Adrenal gland (tissue), 19 donors: ENCODE measurements at places on chromosomes 2 and 18. TPM values are rescaled to one million over a fixed set of nuclear protein-coding genes. Genes with fewer than 3 reads are reported as not detected.

Gene L3MBTL4
- polyA plus RNA-seq = 4.2 TPM

- DNase-seq = no peak
- no peak overlapping the region for H3K27ac ChIP-seq
- no peaks in the 10 kb centered on the region for H3K27me3 ChIP-seq
- H3K4me3 ChIP-seq = no peak overlapping the region
- no peaks in the 10 kb centered on the region for H3K36me3 ChIP-seq
Measured at GRCh38 chr18:37559194-37559593, 6.4 kb downstream of the CELF4 start.

Gene PTGR3
- polyA plus RNA-seq = 9.6 TPM

DNA sequence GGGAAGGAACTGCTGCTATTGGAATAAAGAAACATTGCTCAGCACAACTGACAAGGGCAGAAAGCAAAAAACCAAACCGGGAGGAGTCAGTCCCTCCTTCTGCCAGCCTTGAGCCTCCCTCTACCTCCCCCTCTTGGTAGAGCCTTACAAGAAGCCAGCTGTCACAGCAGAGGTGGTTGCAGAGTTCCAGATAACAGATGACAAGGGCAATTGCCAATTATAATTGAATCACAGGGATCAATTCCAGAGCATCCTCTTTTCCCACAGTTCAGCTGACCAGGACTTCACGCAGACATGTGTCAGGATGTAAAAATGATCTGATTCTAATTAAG, 548.2 kb upstream of the LRRTM1 start:
- no peak overlapping the region for H3K27ac ChIP-seq
- H3K4me1 ChIP-seq = no peaks in the 10 kb centered on the region
- no peak overlapping the region for H3K4me3 ChIP-seq

GRCh38 chr2:106143495-106144215, 50.4 kb downstream of the UXS1 start:
- H3K4me1 ChIP-seq = no peaks in the 10 kb centered on the region
- H3K4me3 ChIP-seq = no peak overlapping the region
- H3K36me3 ChIP-seq = no peaks in the 10 kb centered on the region
- no peak for DNase-seq

DNA sequence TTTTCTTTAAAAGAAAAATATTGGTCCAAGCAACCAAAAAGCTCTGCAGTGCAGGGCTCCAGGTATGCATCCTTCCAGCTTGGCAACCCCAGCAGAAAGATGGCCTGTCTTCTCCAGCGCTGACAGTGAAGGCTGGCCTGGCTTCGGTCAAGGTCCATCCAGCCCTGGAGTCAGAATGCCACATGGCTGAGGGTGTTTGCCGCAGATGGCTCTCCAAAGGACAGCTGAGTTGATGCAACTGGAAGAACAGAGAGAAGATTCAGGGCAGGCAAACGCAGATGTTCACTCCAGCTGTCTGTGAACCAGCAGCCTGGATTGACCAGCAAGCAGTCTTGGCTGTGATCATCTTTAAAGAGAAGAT, 51.4 kb downstream of the MARCO start:
- no peak overlapping the region for H3K27ac ChIP-seq
- H3K36me3 ChIP-seq = no peaks in the 10 kb centered on the region
- no peak for DNase-seq
- H3K4me1 ChIP-seq = no peaks in the 10 kb centered on the region

GRCh38 chr2:208250388-208250787, 4.5 kb downstream of the IDH1 start:
- H3K4me1 ChIP-seq = peaks cover 62% of the 10 kb centered on the region
- no peaks in the 10 kb centered on the region for H3K36me3 ChIP-seq
- H3K27me3 ChIP-seq = no peaks in the 10 kb centered on the region
- DNase-seq = no peak

DNA sequence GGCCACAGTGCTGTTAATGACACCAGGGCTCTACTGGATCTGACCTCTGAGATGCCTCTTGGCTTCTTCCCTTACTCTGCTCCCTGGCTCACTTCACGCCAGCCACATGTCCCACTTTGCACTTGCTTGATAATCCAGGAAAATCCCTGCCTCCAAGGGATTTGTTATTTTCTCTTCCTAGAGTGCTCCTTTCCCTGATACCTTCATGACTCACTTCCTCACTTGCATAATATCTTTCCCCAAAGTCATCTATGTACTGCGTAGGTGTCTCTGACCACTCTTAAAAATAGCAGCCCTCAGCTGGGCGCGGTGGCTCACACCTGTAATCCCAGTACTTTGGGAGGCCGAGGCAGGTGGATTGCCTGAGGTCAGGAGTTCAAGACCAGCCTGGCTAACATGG, 572.3 kb downstream of the PLCL1 start:
- H3K36me3 ChIP-seq = no peaks in the 10 kb centered on the region
- no peaks in the 10 kb centered on the region for H3K4me1 ChIP-seq
- DNase-seq = no peak
- no peak overlapping the region for H3K27ac ChIP-seq
- no peaks in the 10 kb centered on the region for H3K27me3 ChIP-seq

Gene CFC1
- 6.0 TPM for polyA plus RNA-seq

Gene SERPINB7
- not detected for polyA plus RNA-seq

DNA sequence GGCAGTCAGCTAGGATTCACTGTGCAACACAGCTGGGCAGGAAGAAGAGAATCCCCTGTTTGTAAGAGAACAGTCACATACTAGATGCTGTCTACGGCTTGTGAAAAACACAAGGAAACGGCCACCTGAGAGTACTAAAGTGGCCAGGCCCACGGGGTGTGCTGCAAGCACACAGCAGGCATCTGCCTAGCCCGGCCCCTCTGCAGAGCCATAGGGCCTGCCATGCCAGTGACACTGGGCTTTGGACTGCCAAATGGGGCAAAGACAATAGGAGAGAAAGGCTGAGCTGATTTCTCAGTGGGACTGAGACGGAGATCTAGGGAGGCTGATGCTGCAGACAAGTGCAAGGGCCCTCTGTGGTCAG, 10.3 kb downstream of the TUBB6 start:
- H3K36me3 ChIP-seq = no peaks in the 10 kb centered on the region
- peak; percentile 45 for DNase-seq
- no peaks in the 10 kb centered on the region for H3K27me3 ChIP-seq
- no peak overlapping the region for H3K27ac ChIP-seq
- no peaks in the 10 kb centered on the region for H3K4me1 ChIP-seq

DNA sequence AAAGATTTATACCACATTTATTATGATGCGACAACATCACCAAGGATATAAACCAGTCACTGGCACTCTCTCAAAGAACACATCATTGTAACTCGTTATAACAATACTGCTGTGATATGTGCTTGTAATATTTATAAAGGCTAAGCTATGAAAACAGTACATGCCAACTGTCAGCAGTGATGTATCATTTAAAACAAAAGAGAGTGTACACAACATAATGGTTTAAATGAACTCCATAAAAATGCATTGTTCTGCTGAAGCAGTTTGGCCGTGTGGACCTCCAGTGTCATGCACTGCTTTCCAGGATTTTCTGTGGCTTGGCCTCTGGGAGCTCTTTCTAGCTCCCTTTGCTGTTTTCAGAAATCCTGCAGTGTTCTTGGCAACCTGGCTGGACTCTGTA, 215.6 kb downstream of the MTX2 start:
- peaks cover 11% of the 10 kb centered on the region for H3K27me3 ChIP-seq
- no peak overlapping the region for H3K4me3 ChIP-seq
- no peaks in the 10 kb centered on the region for H3K36me3 ChIP-seq
- DNase-seq = no peak
- no peak overlapping the region for H3K27ac ChIP-seq
- no peaks in the 10 kb centered on the region for H3K4me1 ChIP-seq

Gene DSEL
- polyA plus RNA-seq = 1.8 TPM

- H3K36me3 ChIP-seq = no peaks in the 10 kb centered on the region
- H3K27ac ChIP-seq = peak overlapping the region; percentile 94
- no peaks in the 10 kb centered on the region for H3K27me3 ChIP-seq
- peaks cover 47% of the 10 kb centered on the region for H3K4me1 ChIP-seq
Measured at GRCh38 chr2:28751956-28752630, 463 bp downstream of the PPP1CB start.

GRCh38 chr18:48962252-48962993, 11.7 kb upstream of the SMAD7 start:
- no peak overlapping the region for H3K4me3 ChIP-seq
- no peaks in the 10 kb centered on the region for H3K4me1 ChIP-seq
- no peak overlapping the region for H3K27ac ChIP-seq
- no peaks in the 10 kb centered on the region for H3K36me3 ChIP-seq
- no peak for DNase-seq

Gene SCN7A
- polyA plus RNA-seq = 9.6 TPM

Gene DCTN1
- 142 TPM for polyA plus RNA-seq

DNA sequence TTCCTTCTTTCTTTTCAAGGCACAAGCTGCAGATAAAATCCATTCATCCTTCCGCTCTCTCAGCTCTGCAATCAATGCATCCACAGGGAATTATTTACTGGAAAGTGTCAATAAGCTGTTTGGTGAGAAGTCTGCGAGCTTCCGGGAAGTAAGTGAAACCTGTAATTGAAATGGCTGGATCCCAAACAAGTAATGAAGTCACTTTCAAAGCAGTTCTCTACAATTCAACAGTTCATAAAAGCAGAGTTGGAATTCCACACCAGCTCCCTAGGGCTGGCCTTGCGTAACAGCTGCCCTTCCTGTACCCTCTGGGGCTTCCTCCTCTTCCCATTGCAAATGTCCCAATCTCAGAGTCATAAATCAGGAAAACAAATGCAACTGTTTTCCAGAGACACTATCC, 9.6 kb downstream of the SERPINB2 start:
- no peaks in the 10 kb centered on the region for H3K4me1 ChIP-seq
- H3K27me3 ChIP-seq = no peaks in the 10 kb centered on the region
- no peaks in the 10 kb centered on the region for H3K36me3 ChIP-seq
- no peak for DNase-seq
- H3K4me3 ChIP-seq = no peak overlapping the region
- no peak overlapping the region for H3K27ac ChIP-seq

DNA sequence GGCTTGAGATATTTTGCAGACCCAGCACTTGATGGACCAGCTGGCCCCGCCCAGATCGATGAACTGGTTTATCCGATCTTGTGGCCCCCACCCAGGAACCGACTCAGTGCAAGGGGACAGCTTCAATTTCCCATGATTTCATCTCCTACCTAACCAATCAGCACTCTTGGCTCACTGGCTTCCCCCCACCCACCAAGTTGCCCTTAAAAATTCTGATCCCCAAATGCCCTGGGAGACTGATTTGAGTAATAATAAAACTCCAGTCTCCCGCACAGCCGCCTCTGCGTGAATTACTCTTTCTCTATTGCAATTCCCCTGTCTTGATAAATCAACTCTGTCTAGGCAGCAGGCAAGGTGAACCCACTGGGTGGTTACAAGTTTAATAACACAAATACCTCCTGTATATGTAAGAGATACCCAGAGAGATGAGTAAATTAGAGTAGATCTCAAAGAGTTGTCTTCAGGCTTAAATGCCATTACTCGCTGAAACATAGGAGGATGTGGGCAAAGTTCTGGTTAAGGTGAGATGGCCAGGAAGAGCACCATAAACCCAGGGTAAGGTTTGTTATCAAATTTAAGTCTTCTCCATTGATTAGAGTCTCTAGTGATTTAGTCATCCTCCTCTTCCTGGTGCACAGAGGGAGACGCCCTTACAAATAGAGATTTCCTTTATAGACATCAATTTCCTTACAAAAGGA, 222.8 kb downstream of the ARL4C start:
- H3K27me3 ChIP-seq = peaks cover 3% of the 10 kb centered on the region
- no peak overlapping the region for H3K27ac ChIP-seq
- no peak for DNase-seq
- H3K4me3 ChIP-seq = no peak overlapping the region
- no peaks in the 10 kb centered on the region for H3K36me3 ChIP-seq
- H3K4me1 ChIP-seq = no peaks in the 10 kb centered on the region

Gene CRYBA2
- polyA plus RNA-seq = 7.2 TPM

DNA sequence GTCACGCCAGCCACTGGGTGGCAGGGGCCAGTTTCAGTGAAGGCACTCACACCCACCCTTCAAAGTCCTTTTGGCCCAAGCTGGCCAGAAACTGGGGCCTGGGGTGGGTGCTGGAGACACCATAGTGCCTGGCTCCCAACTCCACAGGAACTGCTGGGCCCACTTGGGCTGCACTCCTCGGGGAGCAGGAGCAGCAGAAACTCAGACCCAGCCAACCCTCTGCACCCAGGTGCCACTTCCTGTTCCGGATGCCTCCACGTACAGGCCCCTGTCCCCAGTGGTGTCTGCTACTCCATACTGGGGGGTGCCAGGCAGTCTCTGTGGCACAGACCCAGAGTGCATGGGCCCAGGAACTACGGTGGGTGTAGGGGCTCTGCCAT, 42.5 kb upstream of the ZNF519 start:
- H3K27ac ChIP-seq = no peak overlapping the region
- H3K4me1 ChIP-seq = no peaks in the 10 kb centered on the region
- H3K36me3 ChIP-seq = no peaks in the 10 kb centered on the region
- no peak overlapping the region for H3K4me3 ChIP-seq

DNA sequence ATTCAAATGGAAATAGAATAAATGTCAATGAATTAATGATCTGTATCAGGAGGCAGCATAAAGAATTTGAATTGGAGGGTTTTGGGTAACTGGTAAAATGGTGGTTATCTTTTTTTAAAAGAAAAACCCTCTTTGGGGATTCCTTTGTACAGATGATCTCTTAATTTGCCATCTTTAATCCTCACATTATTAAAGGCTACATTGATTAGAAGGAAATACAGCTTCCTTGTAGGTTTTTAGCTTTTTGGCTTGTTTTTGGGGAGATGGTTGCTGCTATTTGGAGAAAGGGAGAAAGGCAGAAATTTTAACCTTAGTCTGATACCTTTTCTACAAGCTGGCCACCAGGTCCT, 600 bp upstream of the MAPRE2 start:
- no peaks in the 10 kb centered on the region for H3K27me3 ChIP-seq
- H3K27ac ChIP-seq = peak overlapping the region; percentile 94
- H3K4me1 ChIP-seq = peaks cover 53% of the 10 kb centered on the region
- no peak for DNase-seq

DNA sequence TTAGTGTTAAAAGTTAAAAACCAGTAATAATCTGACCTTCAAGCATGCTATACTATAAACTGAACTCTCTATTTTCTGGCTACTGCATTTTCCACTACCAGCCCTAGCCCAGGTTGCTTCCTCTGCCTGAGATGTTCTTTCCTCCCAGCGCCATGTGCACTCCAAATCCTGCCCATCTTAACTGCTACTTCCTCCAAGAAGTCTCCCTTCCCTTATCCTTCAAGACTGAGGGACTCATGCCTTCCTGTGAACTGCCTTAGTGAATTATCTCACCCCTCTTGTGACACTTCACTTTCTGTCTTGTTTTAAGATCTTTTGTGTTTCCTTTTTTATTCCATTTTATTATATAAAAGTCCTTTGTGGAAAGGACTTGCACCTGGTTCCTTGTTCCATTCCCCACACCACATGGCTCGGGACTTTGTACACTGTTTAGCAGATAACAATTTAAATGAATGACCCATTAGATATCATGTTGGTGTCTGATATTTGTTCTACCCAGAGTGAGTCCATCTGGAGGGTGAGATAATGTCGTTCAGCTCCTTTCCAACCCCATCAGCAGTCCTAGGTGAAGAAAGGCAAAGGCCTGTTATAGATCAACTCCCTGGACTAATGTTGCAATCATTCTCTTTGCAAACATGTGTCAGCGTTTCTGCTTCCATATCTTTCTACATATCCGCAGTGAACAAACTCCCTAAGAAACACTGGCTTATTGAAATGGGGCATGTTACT, 20.9 kb upstream of the AGFG1 start:
- no peak overlapping the region for H3K4me3 ChIP-seq
- H3K4me1 ChIP-seq = peaks cover 3% of the 10 kb centered on the region
- no peaks in the 10 kb centered on the region for H3K36me3 ChIP-seq
- peak overlapping the region; percentile 77 for H3K27ac ChIP-seq

GRCh38 chr18:10312326-10313015, 142.0 kb upstream of the APCDD1 start:
- no peaks in the 10 kb centered on the region for H3K27me3 ChIP-seq
- H3K27ac ChIP-seq = no peak overlapping the region
- DNase-seq = no peak
- H3K4me1 ChIP-seq = no peaks in the 10 kb centered on the region
- no peaks in the 10 kb centered on the region for H3K36me3 ChIP-seq
